ENCODE measurements at places on chromosomes 5 and 9.
A peak's percentile ranks its signal among the peaks of the same experiment; 100 is the strongest.

DNA sequence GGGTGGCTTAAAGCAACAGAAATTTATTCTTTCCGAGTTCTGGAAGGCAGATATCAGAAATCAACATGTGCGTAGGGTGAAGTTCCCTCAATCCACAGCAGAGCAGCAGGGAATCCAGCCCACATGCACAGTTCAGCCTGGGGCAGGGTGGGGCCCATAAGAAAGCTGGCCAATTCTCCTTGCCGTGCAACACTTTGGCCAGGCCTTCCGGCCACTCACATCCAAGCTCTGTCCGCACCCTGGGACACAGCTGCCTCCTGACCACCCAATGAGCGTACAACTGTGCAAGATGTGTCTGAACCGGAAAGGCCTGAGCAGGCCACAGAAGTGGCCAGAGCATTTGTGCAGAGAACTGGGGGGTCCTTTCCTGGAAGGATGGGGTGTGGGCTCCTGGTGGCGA is 274.9 kb downstream of the GADD45G start:
- no peak for DNase-seq

DNA sequence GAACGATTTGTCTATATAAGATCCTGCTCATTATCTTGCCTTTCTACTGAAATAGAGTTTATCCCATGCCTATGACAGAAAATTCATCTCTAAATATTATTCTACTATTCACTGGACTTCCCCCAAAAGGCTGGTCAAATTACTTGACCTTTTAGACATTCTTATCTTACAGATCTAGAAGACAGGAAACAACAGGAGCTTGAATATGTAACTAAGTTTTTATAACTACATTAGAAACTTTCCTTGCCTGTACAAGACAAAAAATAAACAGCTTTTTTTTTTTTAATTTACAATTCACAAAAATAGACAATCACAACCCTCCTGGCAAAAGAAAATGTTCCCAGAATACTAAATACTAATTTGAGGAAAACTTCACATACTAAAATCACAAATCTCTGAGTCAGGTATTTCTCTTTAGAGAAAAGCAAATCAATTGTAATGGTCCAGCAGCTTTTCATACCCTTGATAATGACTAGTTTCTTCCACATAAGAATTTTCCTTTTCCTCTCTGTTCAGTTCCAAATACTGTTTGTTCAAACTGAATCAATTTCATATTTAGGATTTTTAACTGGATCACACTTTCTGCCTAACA is 68.6 kb downstream of the MLLT3 start:
- DNase-seq: no peak

DNA sequence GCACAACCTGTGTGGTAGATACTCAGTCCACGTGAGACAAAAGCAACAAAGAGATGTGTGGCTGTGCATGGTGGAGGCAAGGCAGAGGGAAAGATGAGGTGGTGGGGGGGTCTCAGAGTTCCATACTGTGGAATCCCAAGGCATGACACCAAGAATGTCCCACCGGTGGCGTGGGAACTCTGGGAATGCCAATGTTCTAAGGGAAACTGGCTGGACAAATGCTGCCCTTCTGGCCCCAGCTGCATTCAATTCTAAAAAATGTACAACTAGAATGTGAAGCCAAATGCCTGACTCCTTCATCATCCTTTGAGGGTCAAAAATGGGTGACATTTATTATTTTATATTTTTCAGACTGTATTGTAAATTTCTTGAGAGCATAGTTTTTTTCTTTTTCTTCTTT is 58.2 kb upstream of the EQTN start:
- DNase-seq: no peak

- DNase-seq: no peak
Measured at GRCh38 chr5:112388739-112389138, 30.3 kb downstream of the EPB41L4A start.

DNA sequence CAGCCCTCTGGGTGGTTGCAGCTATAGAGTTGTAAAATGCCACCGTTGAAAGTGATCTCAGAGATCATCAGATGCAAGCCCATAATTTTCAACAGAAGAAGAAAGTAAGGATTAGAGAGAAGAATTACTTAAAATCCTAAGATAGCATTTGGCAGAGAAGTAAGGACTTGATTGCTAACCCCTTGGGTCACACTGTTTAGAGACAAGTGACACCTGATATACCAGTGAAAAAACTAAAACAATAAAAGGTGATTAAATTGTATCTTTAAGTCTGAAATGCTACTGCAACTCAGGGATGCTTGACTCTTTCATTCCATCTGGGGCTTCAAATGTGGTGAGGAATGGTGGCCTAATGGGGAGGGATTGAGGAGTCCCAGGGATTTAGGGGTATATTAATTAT is 280.9 kb upstream of the PANK3 start:
- DNase-seq: no peak

DNA sequence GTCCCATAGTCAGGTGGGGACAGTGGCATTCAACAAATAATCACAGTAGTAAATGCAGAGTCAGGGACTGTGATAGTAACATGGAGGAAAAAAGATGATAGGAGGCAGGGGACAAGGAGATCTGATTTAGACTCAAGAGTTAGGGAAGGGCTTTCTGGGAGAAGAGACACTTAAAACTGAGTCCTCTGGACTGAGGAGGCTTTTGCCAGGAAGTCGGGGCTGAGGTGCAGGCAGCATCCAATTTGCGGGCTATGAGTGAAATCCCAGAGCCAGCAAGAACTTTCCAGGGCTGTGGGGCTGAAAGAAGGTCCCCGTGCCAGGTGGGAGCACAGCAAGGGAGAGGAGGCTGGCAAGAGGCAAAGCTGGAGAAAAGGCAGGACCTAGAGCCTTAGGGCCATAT is 124.1 kb downstream of the KIF4B start:
- DNase-seq: no peak

GRCh38 chr5:102622262-102622661 is 123.5 kb upstream of the SLCO6A1 start:
- no peak for DNase-seq

DNA sequence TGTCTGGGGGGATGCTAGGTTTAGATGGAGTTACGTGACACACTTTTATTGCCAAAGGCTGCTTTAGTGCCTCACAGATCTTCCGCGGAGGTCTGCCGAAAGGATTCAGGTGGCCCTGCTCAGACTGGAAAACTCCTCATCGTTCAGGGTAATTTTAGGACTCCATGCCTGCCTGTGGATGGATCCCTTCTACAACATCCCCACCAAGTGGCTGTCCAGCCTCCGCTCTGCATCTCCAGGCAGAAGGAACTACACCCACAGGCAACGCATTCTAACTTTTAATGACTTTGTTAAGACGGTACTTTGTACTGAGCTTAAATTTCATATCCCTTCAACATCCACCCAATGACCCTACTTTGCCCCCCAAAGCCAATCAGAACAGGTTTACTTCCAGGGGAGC is 29.4 kb downstream of the ATPSCKMT start:
- DNase-seq: no peak

DNA sequence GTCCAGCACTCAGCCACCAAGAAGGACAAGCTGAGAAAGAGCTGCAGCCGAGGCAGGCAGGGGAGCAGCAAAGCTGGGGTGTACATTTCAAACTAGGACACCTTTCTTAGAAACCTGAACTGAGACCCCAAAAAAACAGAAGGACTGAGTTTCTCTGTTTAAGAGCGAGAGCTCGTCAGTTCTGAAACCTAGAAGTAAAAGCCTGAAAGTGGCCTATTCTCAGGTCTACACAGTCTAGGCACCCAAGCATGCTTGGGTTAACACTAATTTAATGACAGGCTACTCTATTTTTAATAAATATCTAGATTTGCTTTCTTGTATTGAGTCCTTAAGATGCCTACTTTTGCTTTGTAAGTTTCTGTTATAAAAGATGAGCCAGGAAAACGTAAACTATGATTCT is 49.0 kb upstream of the TLE4 start:
- no peak for DNase-seq

GRCh38 chr9:138044485-138045383 is 167.2 kb downstream of the CACNA1B start:
- peak; percentile 35 for DNase-seq

DNA sequence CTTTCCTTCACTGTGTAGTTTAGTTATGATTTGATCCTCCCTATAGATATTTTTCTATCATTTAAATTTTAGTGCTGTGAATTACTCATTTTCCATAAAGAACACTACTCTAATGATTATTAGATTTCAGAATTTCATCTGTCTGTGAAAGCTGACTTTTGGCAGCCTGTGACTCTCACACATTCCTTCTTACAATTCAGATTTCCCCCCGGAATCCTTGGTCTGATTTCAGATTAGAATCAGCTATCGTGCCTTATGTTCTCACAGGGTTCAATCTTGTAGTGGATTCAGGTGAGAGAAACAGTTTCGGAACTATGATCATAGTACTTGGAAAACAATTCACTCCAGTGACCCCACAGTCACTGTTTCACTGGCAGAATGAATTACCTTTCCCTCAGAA is 26.2 kb downstream of the ZNF474 start:
- no peak for DNase-seq

- no peak for DNase-seq
Measured at GRCh38 chr5:73160239-73160671, 12.7 kb upstream of the TMEM174 start.

GRCh38 chr5:122141751-122142150 is 12.4 kb downstream of the ZNF474 start:
- no peak for DNase-seq

- no peak for DNase-seq
Measured at GRCh38 chr5:171841984-171842776, 56.6 kb downstream of the SMIM23 start.

DNA sequence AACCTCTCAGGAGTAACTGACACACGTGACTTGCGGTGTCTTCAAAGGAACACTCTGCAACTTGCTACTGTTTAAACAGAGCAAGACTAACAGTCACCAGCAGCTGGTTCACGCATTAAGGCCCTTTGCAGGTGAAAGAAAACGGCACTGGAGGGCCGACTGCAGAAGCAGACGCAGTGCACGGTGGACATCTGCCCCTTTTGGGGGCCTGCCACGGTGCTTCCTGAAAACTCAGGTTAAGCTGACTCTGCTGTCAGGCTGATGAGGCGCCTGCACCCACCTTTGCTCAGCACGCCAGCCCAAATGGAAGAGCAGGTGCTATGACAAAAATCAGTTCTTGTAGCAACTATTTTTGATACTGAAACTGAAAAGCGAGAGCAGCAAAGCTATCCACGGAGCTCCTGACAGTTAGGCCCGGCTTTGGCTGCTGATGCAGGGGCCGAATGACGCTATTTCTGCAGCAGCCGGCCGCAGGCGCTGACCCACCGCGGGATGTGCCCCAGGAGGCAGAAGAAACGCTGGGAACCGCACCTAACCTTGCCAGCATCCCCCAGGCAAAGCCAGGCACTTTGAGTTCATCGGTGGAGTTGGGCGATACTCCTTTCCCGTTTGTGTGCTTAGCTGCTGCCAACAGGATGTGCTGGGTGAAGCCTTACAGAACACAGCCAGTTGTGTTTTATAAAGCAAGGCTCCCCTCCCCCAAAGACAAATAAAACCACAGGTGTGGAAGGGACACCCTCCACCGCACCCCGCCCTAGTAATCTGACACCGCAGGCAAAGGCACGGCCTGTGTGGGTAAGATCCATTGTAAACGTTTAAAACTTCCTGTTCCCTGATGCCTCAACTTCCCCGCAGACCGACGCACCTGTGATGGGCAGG is 21.1 kb upstream of the TERT start:
- DNase-seq: peak; percentile 87

DNA sequence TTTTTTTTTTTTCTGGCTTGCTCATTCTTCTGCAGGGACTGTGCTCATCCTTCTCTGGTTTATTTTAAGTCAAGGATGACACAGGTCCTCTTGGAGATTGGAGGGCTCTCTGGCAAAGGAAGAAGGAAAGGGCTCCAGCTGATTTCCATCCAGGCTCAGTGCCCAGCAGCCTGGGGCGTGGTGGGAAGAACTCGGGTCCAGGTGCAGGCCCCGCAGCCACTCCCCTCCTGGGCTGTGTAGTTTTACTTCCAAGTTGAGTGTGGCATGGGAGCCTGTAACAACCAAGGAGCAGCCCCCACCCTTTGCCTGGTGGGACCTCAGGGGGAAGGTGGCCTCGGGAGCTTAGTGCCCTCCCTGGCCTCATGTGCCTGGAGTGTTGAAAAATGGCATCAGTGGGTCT is 58.9 kb downstream of the ANKRD33B start:
- DNase-seq: no peak

DNA sequence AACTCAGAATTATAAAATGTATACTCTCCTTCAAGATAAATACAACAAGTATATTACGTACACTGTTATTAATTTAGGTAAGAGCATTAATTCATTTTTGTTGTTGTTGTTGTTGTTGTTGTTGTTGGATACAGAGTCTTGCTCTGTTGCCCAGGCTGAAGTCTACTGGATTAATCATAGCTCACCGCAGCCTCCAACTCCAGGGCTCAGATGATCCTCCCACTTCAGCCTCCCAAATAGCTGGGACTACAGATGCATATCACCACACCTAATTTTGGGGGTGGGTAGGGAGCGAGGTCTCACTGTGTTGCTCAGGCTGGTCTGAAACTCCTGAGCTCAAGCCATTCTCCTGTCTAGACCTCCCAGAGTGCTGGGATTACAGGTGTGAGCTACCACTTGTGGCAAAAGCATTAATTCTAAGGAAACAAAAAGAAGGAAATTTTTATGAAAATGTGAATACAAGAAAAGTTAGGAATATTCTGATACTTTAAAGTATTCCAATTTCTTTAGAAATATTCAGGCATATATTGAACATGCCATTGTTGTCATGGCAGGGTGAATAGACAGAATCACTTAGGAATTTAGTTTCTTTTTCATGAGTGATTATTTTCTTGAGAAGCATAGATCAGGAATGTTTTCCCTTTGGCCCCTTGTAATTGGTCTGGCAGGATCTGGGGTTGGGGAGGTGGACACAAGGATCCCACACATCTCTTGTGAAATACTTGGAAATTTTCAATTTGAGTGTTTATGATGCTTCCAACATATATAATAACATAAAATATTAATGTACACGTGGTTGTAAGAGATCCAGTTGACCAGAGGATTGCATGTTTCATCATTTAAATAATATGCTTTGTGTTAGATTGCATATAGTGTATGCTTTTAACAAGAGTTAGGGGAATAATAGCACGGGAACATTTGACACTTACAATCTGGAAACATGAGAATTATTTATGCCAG is 263.6 kb downstream of the FANCC start:
- DNase-seq: no peak

DNA sequence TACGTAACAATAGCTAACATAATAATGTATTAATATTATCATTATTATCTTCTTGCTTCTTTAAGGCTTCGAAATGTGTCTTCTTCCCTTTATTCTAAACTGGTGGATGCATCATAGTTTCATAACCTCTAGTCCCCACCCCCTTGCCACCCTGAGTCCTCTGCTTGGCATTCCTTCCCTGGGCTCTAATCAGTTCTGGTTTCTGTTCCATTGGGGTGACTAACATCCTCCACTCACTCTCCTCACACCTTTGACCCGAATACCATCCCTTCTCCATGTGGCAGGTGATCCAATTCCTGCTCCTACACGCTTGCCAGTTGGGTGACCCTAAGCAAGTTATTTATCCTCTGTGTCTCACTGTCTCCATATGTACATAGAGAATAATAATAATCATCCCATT is 286.1 kb downstream of the TRPM3 start:
- DNase-seq: no peak

GRCh38 chr5:129341306-129341705 is 118.8 kb upstream of the ADAMTS19 start:
- no peak for DNase-seq

GRCh38 chr9:91913986-91914385 is 36.0 kb downstream of the ROR2 start:
- DNase-seq: no peak

All from H7 (cell line).